Activated CD4-positive, alpha-beta T cell treated with anti-CD3 and anti-CD28 coated beads for 4 hours (primary cell): ENCODE measurements at places on chromosomes 6 and 20.

DNA sequence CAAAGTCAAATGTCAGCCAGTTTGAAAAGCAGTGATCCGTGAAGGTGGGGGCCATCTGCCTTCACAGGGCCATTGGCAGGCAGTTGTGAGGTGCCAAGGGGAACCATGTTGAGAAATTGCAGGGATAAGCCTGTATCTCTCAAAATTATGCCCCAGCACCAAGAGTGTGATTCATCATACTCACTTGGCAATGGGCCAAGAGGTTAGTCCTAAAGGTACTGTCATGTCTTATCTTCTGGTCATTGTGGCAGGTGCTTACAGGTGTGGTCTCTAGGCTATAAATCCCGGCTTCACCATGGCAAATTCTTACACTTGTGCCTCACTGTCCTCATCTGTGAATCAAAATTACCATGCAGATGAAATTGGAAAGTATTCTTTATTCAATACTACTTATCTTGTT lies 150.7 kb upstream of the LAMP5 start:
- no peak for DNase-seq

- no peak for DNase-seq
Observed at GRCh38 chr20:43894491-43894890, 20.2 kb upstream of the TOX2 start.

DNA sequence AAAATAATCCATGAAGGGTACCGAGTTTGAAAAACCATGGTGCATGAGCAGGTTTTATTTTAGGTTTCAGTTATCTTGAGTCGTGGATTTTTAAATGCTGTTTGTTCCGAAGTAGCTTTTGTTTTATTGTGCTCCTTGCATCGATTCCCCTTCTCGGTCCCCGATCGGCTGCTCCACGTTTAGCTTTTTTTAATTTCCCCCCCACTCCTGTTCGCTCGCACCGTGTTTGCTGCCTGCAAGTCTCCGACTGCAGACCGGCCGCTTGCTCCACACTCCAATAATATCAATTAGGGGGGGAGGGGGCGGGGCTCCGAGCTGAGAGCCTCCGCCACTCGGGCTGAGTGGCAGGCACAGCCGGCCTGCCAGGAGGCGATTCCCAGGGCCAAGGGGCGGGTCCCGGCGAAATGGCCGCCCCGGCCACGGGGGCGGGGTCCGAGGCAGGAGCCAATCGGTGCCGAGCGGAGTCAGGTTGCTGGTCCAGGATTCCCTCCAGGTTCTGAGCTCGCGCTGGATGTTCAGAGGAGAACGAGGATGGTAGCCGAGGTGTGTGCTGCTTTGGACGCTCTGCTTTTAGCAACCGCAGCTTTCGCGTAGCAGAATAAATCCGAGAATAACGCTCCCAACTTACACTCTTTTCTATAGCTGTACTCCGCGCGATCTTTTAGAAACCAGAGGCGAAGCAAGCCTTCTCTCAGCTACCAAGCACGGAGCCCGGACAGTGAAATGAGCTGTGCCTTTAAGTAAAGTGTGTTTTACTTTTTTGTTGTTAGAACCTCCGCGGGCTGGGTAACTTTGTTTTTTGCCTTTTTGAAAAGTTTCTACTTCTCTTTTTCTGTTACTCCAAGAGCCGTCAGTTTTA lies at the start of gene EPHA7:
Gene EPHA7 (minus strand): TSS at position 256 of the 859 bp plus-strand sequence. CDS start 218 bp downstream, at position 38.
- no peak for DNase-seq

DNA sequence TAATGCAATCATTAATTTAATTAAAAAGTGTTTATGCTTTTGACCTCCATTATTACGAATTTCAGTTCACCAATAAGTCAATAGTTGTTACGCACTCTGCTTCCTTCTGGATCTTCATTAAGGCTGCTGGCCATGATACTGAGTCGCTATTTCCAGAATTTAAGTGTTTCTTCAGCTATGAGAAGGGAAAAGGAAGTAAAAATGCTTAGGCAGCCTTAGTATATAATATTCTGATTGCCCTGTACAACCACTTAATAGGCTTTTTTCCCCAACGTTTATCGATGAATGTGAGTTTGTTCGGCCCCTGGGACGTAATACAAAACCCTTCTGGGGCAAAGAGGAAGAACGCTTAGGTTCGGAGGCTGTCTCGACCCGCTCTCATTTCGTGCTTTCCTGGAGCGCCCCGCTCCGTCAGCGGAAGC lies 644 bp downstream of the OARD1 start:
- DNase-seq: no peak

DNA sequence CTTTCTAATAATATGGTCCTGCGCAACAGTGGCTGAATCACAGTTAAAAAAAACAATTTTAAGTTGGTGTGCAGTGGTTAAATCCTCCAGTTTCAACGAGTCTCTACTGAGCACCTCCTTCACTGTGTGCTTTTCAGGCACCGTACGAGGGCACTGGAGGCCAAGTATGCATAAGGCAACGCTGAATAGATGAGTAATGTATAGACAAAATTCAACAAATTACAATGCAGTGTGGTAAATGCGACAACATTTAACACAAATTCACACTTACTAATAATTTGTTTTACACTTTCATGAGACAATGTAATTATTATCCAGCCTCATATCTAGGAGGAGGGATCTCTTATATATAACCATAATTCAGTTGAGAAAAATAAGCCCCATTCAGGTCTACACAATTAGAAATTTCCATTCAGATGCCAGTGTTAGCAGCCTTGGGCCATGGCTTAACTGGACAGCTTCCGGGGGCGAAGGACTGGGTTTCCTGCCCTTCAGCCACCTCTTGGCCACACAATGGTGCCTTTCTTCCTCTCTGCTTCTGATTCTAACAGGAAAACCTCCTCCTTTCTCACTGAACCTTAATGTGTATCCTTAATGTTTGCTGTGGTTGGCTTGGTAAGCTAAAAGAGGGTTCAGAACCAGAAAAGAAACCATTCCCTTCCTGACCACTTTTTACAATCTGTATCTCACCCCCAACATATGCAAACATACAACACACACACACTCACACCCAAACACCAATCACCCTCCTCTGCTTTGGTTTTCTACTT lies 51.9 kb downstream of the B4GALT5 start:
- DNase-seq: no peak

DNA sequence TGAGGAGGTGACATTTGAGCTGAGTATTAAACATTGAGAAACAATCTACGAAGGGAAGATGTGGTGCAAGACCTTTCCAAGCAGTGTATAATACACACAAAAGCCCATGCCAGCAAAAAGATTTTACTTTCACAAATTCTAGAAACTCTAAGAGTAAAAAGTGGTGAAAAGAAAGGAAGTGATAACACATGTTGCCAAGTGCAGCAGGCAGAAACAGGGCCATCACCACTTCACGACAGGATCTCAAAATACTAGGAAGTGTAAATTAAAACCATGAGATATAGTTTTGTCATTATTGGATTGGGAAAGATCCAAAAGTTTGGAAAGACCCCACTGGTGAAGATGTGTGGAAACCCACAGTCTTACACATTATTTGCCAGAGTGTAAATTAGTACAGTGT lies 1.7 kb upstream of the ENTPD6 start:
- DNase-seq: no peak
